Ascending aorta (tissue), 2 donors: ENCODE measurements at places on chromosomes 1 and 21. TPM values are rescaled to one million over a fixed set of nuclear protein-coding genes. Genes with fewer than 3 reads are reported as not detected.

DNA sequence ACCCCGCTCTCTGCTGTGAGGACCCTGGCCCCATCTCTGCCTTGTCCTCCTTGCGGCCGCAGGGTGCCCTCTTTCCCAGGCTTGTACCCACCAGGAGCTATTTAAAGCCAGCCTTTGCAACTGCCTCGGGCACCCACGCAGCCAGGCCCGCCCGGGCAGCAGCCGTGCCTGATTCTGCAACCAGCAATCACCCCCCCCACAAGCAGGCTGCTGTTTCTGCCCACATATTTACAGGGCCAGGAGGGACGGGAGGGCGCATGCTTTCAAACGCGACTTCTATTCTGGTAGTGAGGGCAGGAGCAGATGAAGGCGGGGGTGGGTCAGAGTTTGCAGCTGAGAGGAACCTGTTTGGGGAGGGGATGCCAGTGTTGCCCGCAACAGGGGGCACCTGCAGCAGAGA, 13.6 kb downstream of the GABRD start:
- no peak for DNase-seq

- DNase-seq = no peak
These were observed 5.0 kb downstream of the HAPLN2 start for GRCh38 chr1:156623946-156624813.

Gene MARCKSL1
- total RNA-seq = 21.8 TPM

- DNase-seq = no peak
These were observed 36.4 kb downstream of the ABCA4 start for GRCh38 chr1:94084547-94084946.

Gene CELA3A
- not detected for total RNA-seq

DNA sequence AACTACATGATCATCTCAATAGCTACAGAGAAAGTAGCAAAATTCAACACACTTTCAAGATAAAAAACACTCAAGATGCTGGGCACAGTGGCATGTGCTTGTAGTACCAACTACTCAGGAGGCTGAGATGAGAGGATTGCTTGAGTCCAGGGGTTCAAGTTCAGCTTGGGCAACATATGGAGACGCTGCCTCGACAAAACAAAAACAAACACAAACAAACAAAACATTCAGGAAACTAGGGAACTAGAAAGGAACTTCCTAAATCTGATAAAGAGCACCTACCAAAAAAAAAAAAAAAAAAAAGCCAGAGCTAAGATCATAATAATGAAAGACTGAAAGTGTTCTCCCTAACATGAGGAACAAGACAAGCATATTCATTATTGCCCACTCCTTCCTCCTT, 22.8 kb upstream of the RNF186 start:
- DNase-seq = no peak
